ENCODE measurements at places on chromosomes 5 and 9.

- no peak for DNase-seq
Observed at GRCh38 chr5:135151256-135151655, 117.2 kb upstream of the PITX1 start.

- DNase-seq: no peak
Observed at GRCh38 chr5:134887593-134888159, 13.5 kb downstream of the TXNDC15 start.

GRCh38 chr9:132769906-132770769 is 99.9 kb downstream of the GTF3C4 start:
- peak; percentile 32 for DNase-seq

DNA sequence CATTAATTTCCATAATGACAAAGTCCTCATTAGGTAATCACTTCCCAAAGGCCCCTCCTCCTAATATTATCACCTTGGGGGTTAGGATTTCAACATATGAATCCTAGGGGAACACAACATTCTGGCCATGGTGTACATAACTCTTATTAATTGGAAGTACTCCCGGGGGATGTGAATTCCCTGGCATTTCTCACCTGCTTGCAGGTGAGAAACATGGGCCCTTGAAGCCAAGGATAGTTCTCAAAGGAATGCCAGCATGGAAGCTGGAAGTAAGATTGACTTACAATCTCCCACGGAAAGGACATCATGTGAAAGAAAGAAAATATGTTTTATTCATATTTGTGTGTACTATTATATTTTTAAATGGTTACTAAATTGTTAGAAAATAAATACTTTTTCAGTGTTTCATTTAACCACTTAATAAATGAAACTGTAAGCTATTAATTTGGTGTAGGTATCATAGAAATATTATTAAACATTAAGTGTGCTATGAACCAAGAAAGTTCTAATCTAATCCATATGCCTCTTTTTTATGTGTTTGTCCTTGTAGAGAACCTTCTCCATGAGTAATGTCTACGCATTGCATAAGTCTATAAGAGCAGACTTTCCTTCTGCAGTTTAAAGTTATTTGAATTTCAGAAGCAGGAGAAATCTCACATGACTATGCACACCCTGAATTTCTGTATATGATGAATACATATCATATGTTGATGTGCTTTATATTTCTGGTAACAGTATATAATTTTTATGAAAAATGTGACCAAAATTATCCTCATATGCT is 59.4 kb downstream of the ANXA1 start:
- DNase-seq: no peak

DNA sequence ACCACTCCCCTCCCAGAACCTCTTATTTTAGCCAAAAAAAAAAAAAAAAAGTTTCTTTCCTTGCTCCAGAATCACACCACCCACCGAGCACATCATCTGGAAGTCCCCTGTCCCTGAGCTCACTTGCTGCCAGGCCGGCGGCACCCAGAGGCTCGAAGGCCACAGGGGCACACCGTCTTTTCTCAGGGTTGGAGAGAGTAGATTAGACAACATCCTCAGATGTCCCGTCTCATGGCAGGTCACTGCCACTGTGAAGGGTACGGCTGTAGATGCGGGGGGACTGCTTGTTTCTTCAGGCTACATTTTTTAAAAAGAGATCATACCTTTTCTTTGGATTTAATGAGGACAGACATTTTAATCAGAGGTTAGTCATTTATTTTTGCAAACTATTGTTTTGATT is 109.0 kb downstream of the MVB12B start:
- no peak for DNase-seq

DNA sequence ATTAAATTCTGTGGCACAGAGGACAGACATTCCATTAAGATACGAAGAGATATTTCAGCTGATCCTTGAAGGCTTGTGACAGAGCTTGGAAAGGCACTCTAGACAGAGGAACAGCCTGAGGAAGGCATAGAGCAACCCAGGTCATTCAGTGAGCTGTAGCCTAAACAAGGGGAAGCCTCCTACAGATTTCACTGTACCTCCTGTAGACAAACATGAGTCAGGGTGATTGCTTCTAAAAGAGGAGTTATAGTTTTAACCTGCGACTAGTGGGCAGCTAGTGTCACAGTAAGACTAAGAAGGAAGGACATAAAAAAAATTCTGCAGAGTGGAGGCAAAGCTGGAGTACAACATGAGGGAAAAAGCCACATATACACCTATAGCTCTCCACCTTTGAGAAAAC is 43.5 kb upstream of the ANKDD1B start:
- DNase-seq: no peak

DNA sequence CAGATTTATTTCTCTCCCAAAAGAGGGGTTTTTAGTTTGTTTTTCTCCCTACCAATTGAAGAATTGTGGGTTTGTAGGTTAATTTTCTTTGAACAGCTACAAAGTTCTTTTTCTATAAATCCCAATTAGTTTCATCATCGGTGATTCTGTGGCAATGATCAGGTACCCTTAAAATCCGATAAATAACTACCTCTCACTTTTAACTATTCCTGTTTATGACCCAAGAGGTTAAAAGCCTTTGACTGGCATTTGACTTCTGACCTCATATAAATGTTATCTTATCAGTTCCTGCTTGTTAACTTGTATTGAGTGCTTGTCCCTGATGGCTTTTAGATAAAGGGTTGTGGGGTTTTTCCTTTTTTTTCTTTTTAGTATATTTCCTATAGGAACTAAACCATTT is 124.4 kb upstream of the TMEM161B start:
- DNase-seq: no peak

DNA sequence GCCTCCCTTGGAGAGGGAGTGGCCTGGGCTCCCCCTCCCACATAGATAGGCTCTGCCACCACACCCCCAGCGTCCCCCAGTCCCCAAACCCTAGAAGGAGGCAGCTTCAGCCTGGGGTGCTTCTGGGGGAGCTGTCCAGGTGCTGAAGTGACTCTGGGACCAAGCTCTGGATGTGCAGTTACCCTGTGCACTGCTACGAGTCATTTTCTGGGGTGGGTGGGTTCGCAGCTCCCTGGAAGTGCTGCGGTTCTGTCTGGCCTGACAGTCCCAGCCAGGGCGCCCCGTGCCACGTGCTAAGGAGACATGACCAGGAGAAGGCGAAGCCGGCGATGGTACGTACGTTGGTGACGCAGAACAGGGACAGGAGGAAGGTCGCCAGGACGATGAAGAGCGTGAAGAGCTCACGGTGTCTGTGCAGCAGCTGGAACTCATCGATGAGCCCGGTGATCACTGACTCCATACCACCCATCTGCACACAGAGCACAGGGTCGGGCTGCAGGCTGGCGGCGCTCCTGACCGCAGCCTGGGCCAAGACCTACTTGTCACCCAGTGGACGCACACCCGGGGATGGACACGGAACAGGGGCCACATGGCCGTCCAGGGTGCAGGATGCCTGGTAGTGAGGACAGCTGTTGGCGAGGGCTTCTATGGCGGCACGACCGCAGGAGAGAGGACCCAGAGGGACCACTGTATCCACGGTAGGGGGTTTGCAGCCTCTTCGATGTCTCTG is 35.7 kb downstream of the SLC6A3 start:
- DNase-seq: no peak

DNA sequence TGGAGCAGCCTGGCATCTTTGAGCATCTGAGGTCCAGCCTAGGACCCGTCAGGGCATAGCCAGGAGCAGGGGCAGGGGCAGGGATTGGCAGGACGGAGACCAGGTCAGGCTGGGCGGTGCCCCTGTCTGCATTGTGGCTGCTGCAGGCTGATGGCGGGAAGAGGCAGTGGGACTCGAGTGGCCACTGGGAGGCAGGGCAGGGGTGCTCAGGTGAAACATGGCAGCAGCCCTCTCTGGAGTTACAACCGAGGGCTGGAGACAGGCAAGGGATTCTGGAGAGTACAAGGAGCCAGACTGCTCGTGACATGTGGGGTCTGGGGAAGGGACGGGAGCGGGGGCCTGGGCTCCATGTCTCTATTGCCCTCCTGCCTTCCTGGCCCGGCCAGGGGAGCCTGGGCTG is 97.4 kb upstream of the RAPGEF1 start:
- no peak for DNase-seq

DNA sequence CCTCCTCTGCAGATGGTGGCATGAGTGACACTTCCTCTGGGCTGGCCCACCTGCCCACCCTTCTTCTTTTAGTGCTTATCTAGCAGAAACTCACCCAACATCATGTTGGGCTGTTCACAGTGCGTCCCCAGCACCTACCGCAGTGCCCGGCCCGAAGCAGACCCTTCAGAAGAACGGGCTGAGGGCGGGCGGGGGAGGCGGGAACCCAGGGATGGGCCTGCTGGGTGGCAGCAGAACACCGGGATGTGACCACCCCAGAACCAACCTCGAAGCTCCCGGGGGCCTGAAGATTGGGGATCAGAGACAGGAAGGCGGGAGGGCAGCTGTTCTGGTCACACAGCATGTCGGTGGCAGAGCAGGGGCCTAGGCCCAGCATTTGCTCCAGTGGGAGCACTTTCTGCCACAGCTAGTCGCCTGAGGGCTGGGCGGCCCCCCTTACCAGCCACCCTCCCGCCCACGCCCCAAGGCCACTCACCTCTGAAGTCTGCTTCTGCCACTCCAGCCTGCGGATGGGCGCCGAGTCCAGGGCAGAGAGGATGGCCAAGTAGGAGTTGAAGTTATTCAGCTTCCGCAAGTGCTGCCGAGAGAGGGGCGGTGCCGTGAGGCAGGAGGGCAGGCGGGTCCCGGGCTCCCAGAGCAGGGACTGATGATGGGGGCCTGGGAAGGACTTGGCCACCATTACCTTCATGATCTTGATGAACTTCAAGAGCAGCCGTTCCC is 38.7 kb downstream of the PRRT1B start:
- no peak for DNase-seq

DNA sequence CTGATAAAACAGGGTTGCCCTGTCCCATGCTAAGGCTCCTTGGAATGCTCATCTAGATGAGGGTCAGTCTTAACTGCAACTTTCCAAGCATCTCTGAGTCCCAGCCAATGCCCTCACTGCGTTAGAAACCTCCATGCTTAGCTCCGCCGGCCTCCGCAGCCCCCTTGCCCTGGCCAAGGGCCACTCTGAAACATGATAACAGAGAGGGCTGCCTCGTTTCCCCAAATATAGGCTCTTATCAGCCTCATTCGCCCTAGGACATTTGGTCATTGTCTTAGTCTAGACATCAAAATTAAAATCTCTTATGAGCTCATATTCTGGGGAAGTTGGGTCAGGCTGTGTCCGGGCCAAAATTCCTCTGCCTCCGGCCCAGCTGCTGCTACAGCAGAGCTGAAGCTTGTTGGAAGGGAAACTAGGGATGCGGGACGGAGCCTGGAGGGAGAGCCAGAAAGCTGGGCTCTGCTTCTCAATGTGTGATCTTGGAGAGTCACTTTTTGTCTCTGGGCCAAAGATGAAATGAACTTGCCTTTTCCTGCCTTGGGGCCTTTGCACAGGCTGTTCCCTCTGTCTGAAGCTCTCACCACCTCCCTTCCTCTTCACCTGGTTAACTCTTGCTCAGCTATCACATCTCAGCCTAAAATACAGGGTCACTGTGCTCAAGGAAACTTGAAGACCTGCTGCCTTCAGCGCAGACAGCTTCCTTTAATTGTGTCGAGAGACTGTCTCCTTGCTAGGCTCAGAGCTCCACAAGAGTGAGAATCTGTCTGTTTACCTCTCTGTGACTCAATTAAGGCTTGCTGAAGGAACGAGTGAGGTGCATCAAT is 191.3 kb downstream of the RGS3 start:
- no peak for DNase-seq

DNA sequence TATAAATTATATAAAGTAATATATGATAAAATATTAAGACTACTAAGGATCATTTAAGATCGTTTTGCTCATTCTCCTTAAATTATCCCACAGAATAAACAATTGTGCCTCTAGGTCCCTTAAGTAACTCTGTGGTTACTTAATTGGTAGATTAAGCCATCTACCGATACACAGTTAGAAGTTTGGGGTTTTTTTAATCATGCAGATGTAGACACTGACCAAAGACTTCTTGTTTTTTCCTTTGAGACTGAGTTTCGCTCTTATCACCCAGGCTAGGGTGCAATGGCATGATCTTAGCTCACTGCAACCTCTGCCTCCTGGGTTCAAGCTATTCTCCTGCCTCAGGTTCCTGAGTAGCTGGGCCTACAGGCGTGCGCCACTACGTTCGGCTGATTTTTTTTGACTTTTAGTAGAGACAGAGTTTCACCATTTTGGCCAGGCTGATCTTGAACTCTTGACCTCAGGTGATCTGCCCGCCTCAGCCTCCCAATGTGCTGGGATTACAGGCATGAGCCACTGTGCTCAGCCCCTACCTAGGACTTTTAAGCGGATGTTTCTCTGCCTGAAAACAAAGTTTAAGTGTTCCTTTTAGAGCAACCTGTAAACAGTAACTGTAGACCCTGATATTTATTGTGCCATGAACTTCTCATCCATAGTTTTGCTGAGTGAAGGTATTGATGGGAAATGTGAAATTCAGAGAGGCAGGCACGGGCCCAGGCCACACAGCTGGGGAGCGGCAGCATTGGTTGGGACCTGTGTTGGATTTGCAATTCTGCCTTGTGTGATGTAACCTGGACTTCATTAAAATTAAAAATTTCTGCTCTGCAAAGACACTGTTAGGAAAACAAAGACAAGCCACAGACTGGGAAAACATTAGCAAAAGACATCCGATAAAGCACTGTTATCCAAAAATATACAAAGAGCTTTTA is 11.6 kb downstream of the CEL start:
- no peak for DNase-seq

GRCh38 chr9:34562135-34562745 is 27.3 kb downstream of the CNTFR start:
- no peak for DNase-seq

DNA sequence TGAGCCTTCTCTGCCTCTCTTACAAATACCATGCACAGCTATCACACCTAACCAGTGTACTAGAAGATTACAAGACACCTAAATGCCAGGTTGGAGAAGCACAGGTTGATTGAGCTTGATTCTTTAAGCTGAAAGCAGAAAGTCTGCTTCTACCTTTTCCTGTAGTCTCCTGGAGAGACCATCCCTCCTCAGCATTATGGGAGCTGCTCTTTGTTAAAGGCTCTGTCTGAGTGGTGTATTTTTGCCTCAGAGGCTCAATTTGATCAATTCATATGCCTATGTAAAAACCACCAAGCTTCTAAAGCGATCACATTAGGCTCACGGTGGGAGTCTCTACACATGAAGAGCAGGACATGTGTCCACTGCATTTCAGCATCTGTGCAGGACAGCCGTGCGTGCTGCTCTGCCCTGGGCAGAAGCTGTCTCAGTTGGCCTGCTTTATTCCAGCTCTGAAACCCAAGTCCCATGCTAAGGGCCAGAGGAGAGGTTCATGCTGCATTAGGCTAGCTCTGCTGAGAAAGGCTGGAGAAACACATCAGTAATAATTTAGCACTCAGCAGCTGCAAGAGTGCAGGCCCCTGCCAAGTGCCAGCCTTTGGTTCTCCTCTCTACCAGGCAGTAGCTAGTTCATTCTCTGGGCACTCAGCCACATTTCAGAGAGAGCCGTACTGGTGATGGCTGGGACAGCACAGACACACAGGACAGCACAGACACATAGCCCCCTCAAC is 41.7 kb downstream of the TMEM167A start:
- no peak for DNase-seq

- no peak for DNase-seq
Observed at GRCh38 chr5:60493372-60493771, 206.6 kb downstream of the DEPDC1B start.

DNA sequence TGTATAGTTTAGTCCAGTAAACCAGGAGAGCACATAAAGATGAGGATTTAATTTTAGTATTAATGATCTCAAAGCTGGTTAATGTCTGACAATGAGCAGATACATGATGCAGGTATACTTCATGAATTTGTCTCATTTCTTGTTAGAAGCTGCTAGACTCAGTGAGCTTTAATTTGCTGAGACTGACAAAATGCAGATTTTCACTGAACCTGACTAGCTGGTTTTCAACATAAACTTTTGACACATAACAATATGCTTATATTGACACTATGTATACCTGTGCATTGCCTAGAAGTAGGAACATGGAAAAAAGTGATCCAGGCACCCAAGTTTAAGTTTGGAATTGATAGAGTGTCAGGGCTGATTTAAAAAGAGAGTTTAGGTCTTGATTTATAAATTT is 10.8 kb downstream of the UBLCP1 start:
- no peak for DNase-seq
